Mesenteric fat pad (tissue), 1 donor: ENCODE measurements at places on chromosomes 11 and 22. TPM values are rescaled to one million over a fixed set of nuclear protein-coding genes. Genes with fewer than 3 reads are reported as not detected.
A peak's percentile ranks its signal among the peaks of the same experiment; 100 is the strongest.

Gene PPP1R14B
- 186 TPM for total RNA-seq

Gene CARD18
- not detected for total RNA-seq

Gene CCDC188
- total RNA-seq: 1.00 TPM

Gene MISFA
- 3.7 TPM for total RNA-seq

Gene THAP12
- total RNA-seq: 34.7 TPM

Gene SLC22A8
- total RNA-seq: not detected

Gene OLFML1
- total RNA-seq: 6.7 TPM

Gene ZNF214
- 0.96 TPM for total RNA-seq

Gene VPREB1
- total RNA-seq: not detected

Gene SULT4A1
- total RNA-seq: 1.7 TPM

Gene KDM4D
- 0.93 TPM for total RNA-seq

DNA sequence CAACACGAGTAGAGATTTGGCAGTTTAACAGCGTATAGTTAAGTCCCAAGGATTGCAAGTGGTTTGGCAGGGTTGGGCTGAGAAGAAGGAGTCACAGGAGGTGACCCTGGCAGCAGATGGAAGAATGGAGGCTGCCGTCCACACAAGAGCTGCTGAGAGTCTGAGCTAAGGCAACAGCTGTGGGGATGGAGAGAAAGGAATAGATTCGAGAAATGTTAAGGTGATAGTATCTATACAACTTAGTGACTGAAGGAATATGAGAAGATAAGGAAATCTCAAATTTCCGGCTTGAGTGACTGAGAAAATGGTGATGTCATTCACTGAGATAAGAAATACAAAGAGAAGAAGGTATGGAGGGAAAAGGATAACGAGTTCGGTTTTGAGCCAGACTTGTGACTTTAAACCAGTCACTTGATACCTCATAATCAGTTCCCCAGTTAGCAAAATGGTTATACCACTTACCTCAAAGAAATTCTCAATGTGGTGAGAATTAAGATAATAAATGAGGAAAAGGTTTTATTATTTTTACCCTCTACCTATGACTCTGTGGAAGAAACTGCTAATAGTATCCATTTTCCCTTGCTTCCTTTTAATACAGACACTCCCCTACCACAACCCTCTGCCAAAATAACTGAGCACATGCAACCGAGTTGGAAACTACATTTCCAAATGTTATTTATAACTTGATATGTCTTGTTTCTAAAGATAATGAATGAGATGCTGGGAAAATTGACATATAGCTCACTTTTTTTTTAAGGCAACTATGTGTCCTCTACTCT, 30.7 kb downstream of the FAM168A start:
- DNase-seq: no peak

- no peak for DNase-seq
Observed at GRCh38 chr11:79113054-79113690, 327.7 kb downstream of the TENM4 start.

DNA sequence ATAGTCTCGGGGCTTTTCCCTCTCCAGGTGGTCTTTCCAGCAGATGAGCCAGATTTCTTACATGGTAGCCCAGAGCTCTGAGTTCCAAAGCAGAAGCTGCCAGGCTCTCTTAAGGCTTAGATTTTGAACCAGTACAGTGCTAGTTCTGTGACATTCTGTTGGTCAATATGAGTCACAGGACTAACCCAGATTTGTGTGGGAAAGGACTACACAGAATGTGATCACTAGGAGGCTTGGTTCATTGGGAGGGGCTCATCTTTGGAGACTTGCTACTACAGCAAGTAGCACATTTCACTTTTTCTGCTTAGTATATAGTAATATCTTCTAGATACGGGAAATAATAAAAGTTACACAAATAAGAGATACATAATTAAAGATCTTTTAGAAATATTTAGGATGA, 24.1 kb downstream of the RNF214 start:
- DNase-seq: no peak

GRCh38 chr11:73972620-73973449, 9.8 kb downstream of the UCP2 start:
- no peak for DNase-seq

GRCh38 chr11:70026012-70026411, 52.1 kb upstream of the ANO1 start:
- DNase-seq: peak; percentile 14

DNA sequence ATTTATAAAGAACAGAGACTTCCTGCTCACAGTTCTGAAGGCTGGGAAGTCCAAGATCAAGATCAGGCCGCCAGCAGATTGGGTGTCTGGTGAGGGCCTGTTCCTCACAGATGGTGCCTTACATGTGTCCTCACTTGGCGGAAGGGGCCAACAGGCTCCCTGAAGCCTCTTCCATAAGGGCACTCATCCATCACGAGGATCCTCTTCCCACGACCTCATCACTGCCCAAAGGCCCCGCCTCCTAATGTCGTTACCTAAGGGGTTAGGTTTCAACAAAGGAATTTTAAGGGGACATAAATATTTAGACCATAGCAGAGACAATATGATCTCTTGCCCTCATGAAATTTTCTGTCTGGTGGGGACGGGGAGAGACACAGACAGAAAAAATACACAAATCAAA, 18.6 kb downstream of the TP53AIP1 start:
- DNase-seq: no peak

- no peak for DNase-seq
Observed at GRCh38 chr22:20979243-20979809, 2.8 kb upstream of the LZTR1 start.

GRCh38 chr11:128465531-128465930, 121.8 kb downstream of the ETS1 start:
- DNase-seq: no peak

DNA sequence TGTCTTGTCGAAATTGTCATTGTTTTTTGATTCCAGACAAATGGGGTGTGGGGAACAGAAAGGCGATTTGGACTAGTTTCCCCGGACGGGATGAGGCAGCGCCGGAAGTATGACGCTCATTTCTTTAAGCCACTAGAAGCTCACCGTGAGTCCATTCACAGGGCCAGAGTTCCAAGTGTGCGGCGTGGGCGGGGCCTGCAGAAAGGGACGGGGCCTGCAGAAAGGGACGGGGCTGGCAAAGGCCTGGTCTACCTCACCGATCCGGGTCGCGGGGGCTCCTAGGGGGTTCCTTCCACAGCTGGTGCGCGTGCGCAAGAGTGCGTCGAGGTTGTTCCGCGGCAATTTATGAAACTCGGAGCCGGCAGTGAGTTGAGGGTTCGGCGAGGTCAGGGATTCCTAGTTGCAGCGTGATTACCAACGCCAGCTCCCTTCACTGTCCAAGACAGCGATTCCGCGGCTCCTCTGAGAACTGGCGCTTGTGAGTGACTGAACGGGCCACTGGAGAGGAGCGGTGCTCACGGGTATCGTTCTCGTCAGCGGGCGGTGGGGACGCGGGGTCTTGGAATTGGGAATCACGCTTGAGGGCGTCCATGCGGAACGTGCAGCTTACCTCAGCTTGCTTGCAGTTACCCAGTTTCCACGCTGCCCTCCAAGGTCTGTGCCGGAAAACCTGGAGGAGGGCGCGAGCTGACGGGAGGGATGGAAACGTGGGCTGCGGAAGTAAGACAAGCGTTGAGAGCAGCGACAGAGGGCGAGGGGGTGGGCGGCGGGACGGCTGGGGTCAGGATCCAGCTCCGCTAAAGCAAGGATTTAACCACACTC, at the start of gene ZNF215:
TSS of gene ZNF215 (plus strand) at position 219 of the 822 bp plus-strand sequence. CDS start 5,847 bp downstream, outside the sequence.
- DNase-seq: peak; percentile 92

DNA sequence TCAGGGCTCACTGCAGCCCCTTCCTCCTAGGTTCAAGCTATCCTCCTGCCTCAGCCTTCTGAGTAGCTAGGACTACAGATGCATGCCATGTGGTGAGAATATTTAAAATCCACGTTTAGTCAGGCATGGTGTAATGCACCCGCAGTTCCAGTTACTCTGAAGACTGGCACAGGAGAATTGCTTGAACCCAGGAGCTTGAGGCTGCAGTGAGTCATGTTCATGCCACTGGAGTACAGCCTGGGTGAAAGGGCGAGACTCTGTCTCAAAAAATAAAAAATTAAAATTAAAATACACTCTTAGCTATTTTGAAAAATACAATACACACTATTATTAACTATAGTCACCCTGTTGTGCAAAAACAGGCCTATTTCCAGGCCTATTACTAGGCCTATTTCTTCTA, 38.4 kb downstream of the NOX4 start:
- no peak for DNase-seq

- DNase-seq: no peak
Observed at GRCh38 chr11:61783717-61784505, 8.5 kb downstream of the TMEM258 start.

- no peak for DNase-seq
Observed at GRCh38 chr11:20163783-20164481, 3.7 kb upstream of the DBX1 start.

GRCh38 chr11:45655012-45655283, 10.5 kb downstream of the CHST1 start:
- no peak for DNase-seq

GRCh38 chr22:27099946-27100722, 442.7 kb downstream of the MIAT start:
- no peak for DNase-seq

DNA sequence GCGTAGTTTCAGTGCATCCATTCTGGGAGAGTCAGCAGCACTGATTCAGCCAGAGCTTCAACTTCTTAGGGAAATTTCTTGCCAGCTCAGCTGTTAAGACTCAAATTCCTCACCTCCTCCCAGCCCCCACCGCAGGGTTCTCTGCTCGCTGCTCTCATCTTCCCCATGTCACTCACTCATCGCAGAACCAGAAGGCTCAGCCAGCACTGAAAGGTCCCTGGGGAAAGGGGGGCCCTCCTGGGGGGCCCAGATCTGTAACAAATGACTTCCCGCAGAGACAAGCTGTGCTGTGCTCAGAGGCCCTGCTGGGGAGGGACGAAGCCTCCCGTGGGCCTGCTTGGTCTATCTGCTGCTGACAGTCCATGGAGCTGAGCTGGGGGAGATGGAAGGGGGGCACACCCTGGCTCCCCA, 220.6 kb downstream of the NTM start:
- DNase-seq: no peak

DNA sequence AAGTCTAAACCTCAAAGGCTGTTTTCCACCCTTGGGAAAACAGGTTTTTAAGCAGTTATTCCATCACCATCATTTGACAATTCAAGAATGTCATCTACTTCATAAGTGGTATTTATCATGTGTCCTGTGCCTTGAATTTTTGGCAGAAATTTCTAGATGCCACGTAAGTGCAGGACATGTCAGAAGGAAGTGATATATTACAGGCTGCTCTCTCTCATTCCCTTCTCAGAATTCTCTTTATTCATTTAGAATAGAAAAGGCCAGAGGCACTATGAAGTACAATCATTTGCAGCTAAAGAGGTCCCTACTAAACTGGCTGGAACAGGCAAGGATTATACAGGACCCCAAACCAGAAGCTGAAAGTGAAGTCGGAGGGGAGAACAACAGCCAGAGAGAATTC, 11.9 kb downstream of the RBFOX2 start:
- DNase-seq: no peak

- no peak for DNase-seq
Observed at GRCh38 chr11:67278135-67278938, 10.8 kb upstream of the ANKRD13D start.

DNA sequence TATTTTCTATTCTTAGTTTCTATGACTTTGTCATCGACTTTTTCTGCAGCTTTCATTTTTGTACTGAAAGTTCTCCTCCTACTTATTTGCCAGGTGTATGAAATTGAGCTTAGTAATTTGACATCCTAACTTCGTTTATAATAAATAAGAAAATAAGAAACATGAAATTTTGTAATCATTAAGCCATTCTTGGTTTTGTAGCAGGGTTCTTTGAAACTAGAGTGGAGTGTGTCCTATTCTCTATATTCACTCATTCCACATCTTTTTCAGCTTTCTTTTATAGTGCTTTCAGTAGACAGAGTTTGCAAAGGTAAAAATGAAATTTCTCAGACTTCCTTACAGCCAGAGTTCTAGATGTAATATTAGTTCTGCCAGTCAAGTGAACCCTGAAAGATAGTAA, 47.8 kb downstream of the FANCF start:
- DNase-seq: no peak

- DNase-seq: peak; percentile 86
Observed at GRCh38 chr11:69391192-69392103, 90.0 kb upstream of the LINC01488 start.

GRCh38 chr11:76102802-76103201, 103.5 kb downstream of the WNT11 start:
- DNase-seq: no peak

GRCh38 chr22:29641042-29641699, 37.7 kb downstream of the NF2 start:
- no peak for DNase-seq

GRCh38 chr11:17475666-17476316, 854 bp downstream of the ABCC8 start:
- DNase-seq: no peak

DNA sequence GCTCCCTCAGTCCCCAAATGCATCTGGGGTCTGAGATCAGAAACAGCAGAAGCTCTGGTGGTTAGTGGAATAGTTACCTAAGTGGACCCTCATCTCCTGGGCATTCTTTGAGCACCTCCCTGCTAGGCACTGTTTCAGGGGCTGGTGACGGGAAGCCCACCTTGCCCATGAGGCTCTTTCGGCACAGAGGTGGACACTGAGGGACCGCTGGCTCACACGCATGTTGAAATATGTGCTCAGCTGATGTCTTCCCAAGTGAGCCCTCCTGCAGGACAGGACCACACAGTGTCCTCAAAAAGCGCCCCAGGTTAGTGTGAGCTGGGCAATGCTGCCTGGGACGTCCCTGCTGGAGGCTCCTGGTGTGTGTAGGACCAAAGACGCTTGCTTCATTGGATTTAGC, 1379.9 kb downstream of the TBC1D22A start:
- no peak for DNase-seq

GRCh38 chr11:122780296-122780949, 57.9 kb upstream of the CRTAM start:
- no peak for DNase-seq

GRCh38 chr11:15764948-15765347, 591.4 kb downstream of the SOX6 start:
- no peak for DNase-seq
